ENCODE measurements at places on chromosomes 4 and X.

DNA sequence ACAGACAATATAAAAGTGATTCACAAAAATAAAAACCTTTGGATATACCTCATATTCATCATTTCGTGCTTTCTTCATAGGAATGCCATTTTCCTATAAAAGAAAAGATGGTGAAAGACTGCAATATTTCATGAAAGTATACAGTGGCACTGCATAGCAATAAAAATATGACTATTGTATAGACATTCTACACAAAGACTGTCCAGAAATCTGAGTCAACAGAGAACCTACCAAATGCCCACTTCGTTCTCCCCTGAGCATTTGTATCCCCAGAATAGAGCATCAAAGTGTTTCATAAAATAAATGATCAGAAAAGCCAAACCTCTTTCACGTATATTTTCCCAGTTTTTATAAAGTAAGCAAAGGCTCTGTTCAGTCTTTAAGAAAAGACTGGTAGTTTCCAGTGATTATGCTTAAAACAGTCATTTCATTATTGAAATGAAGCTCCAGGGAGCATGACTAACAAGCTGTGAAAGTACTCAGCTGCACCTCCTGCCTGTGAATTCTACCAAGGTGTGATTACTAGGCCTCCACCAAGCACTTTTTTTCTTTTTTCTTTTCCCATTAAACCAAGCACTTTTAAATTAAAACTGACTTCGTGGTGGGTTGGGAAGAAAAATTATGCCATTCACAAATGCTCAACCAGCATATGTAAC, 20.2 kb downstream of the PPA2 start:
- no peak for DNase-seq

GRCh38 chrX:13825178-13825762, 8.4 kb upstream of the GPM6B start:
- no peak for DNase-seq

DNA sequence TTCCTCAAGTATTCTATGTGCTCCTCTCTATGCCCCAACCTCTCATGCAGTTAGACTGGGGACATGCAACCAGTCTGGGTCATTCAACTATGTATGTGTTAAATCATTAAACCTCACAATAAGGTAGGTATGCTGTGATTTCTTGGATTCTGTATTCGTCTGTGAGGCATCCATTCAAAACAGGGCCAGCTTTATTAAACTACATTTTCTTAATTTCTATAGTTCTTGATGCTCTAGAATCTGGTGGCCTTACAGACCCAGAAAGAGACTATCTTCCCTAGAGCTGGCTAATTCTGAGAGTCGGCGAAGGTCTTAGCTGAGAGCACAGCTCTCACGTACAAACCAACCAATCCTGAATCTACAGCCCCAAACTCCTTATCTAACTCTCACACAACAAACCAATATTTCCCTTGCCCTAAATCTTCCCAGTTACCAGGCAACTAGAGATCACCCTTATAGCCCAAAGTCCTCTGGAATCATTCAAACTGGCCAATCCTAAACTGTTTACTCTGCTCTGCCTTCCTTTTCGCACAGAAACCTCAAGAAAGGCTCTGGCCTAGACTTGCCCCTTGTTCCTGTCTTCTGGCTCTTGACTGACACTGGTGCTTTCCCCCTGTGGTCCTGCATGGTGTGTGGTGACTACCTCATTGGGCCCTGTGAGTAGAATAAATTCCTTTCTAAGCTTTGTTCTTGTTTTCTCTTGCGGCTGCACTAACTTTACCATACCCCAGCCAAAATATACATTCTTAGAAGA, 203.5 kb upstream of the TET2 start:
- no peak for DNase-seq

GRCh38 chr4:26284536-26284935, 36.3 kb upstream of the RBPJ start:
- no peak for DNase-seq

DNA sequence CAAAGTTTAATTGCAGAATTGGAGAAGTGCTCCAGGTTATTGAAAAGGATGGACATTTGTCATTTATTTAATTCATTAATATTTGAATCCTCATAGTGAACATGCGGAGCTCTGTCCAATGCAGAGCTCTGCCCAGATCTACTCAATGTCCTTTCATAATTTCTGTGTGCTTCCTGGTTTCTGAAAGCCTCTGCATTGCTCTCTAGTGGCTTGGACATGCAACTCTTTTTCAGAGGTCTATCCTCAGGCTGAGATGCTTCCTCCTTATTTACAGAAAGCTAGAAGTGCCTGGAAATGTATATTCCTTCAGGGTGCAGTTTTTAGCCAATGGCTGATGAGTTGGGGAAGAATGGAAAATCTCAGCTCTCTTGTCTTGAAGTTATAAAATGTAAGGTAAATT, 786.1 kb upstream of the AADAT start:
- DNase-seq = no peak

Data from GM19239 (cell line).